ENCODE measurements at places on chromosomes 1 and 21.

DNA sequence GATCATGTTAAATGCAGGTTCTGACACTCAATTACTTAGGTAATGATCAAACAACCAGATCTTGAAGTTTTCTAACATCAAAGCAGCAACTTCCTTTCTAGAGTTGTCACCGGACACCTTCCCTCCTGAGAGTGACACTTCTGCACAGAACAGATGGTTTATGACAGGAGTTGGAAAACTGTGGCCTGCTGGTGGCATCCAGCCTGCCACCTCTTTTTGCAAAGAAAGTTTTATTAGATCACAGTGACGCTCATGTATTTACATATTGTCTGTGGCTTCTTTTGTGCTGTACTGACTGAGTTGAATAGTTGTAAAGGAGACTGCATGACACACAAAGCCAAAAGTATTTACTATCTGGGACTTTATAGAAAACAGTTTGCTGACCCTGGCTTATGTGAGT lies 28.3 kb downstream of the DDR2 start:
- no peak for DNase-seq

DNA sequence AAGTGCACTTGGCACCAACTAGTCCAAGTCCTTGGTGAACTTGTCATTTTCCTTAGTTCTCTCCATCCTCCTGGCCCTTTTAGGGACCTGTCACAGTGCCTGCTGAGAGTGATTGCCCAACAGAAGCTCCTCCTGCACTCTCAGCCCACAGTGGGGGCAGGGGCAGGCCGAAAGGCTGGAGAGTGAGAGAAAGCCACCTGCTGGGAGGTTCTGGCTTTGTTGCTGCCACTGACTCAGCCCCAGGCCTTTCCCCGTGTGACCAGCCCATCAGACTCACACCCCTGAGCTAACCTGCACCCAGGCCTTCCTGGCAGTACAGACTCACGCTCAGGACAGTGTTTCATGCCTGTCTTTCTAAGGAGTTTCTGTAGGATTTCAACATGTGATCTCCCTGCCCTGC lies 17.1 kb upstream of the PROK1 start:
- no peak for DNase-seq

- DNase-seq: no peak
These were observed 15.6 kb upstream of the FAAP20 start for GRCh38 chr1:2210084-2210653.

- no peak for DNase-seq
These were observed 117.2 kb downstream of the EPHB2 start for GRCh38 chr1:22827666-22828483.

DNA sequence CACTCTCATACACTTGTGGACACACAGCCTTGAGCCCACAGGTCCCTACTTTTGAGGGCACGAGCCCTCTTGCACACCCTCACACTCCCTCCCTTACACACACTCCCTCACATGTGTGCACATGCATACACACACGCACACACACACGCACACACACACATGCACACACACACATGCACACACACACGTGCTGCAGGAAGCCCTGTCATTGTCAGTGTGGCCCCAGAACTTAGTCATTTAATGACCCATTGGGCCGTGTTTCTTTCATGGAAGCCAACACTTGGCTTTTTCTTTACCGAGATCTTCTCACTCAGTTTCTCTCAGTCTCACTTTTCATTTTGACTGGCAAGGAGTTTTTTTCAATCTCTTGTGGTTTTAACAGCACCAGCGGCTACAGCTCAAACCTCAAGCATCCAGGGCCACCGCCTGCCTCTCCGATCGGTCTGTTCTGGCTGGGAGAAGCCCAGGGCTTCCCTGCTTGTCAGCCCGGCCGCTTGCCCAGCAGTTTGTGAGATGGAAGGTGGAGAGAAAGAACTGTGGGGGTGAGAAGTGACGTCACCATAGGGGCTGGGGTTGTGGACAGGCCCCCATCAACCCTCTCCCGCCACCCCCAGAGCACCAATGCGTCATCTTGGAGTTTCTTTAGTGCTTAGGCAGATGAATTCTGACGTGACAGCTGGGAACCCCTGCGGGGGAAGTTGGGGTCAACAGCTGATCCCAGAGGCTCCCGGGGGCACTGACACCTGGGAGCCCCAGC lies 15.8 kb upstream of the TNFRSF8 start:
- DNase-seq: no peak

GRCh38 chr1:178560871-178561376 lies 48.0 kb downstream of the TEX35 start:
- no peak for DNase-seq

DNA sequence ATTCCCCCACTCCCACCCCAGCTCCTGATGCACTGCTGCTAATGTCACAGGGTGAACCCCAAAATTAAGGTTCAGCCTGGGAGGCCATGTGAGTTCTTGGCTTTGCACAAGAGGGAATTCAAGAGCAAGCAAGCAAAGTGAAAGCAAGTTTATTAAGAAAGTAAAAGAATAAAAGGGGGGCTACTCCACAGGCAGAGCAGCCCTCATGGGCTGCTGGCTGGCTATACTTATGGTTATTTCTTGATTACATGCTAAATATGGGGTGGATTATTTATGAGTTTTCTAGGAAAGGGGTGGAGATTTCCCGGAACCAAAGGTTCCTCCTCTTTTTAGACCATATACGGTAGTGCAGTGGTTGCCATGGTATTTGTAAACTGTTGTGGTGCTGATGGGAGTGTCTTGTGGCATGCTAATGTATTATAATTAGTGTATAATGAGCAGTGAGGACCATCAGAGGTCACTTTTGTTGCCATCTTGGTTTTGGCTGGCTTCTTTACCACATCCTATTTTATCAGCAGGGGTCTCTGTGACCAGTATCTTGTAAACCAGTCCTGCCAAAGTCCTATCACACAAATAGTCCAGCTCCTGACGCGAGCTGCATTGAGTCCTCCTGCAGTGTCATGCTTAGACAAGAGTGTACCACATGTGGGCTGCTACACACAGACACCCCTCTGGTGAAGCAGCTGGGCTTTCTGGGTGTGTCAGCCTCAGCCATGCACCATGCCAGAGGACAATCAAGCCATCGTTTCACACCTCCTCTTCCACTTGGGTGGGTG lies 46.4 kb upstream of the CSF1 start:
- DNase-seq: no peak

DNA sequence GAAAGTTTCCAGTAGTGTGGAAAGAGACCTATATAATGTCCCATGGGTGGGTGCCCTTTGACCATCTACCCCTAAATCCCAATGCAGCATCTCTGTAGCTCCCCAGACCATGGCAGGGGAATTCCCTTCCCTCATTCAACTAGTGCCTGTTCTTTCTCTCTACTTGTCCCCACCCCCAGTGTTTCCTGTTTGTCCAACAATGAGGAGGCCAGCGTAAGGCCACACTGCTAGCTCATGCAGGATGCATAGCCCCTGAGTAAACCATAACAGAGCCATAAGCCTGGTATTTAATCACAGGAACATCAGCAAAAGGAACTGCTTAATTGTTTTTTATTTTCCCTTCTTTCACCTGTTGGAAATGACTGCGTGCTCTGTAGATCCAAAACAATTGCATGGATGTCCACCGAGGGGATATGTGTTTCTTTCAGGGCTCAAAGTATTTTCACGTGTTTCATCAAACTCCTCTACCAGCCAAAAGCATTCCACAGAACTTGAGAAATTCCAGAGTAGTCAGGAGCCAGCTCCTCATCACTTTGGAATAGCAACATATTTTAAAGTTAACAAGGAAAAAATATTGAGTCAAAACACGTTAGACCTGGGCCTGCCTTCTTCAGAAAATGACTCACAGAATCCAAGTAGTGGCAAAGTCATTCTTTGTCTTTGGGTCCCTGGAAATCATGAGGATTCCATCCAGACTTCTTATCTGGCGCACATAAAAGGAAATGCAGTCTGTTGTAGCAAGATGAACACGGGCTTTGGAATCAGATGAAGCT lies 162.5 kb upstream of the SGIP1 start:
- no peak for DNase-seq

GRCh38 chr1:172430128-172430454 lies 9.6 kb downstream of the C1orf105 start:
- DNase-seq: no peak

DNA sequence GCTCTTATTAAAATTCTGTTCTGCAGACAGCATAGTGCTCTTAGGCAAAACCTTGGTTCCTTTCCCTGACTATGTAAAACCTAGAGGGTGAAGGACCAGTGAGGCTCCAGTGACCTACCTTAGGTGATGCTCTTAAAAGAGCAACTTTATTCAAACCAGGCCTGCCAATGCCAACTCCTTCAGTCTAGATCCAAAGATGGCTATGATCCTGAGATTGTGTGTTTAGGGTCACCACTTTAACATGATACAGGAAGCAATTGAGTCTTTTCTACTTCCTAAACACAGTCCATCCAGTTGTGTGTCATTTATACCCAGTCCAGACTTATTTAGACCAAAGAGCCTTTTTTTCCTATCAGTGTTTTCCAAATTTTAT lies 10.8 kb downstream of the MCL1 start:
- no peak for DNase-seq

DNA sequence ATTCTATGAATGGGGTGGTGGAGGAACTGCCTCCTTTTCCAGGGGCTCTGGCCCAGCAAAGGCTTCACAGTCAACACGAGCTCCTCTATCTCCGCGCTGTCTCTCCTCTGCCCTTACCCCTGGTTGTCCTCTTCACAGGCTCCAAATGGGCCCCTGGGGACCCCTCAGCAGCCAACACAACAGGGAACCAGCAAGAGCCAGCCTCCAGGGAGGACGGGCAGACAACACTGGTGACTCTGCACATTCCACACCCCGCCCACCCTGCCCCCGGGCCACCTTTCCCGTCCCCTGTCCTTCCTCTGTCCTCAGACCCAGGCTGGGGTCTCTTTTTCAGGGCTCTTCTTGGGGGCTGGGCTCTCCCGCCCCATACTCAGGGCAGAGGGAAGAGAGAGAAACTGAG lies 17.5 kb upstream of the ETV3 start:
- no peak for DNase-seq

GRCh38 chr1:32426489-32427255 lies 32.4 kb upstream of the BSDC1 start:
- DNase-seq: no peak

DNA sequence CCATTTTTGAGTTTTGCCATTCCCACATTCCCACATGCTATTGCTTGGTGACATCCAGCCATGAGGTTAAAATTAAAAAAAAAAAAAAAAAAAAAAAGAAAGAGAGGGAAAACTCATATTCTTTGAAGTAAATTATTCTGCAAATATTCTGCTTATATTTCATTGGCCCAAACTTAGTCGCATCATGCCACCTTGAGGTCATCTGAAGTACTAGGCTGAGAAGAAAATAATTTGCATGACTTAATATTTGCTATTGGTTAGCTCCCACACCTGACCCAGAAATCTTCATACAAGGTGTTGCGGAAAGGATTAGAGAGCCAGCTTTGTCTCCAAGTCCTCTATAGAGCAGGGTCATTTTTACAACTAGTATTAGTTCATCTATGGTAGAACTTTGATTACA lies 2206.0 kb downstream of the MRPL39 start:
- DNase-seq: no peak

GRCh38 chr21:46048926-46049889 lies 48.7 kb upstream of the COL6A2 start:
- DNase-seq: no peak

DNA sequence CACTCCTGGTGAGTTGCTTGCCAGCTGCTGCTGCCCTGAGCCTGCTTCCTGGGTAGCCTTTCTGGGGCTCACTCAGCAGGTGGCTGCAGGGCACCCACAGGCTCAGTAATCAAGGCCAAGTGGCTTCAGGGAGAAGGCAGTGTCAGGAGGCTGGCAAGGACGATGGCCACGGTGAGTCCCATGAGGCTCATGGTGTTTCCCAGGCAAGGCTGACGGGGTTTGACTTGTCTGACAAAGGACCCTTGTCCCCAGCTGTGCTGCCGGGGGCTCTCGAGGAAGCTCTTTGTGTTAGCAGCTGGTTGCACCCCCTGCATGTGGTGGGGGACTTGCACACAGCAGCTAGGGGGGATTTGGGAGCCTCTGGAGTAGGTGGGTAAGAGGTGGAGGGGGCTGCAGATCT lies 190.5 kb upstream of the C1orf174 start:
- DNase-seq: no peak

- DNase-seq: no peak
These were observed 30.5 kb downstream of the KRTAP10-1 start for GRCh38 chr21:44509539-44509938.

DNA sequence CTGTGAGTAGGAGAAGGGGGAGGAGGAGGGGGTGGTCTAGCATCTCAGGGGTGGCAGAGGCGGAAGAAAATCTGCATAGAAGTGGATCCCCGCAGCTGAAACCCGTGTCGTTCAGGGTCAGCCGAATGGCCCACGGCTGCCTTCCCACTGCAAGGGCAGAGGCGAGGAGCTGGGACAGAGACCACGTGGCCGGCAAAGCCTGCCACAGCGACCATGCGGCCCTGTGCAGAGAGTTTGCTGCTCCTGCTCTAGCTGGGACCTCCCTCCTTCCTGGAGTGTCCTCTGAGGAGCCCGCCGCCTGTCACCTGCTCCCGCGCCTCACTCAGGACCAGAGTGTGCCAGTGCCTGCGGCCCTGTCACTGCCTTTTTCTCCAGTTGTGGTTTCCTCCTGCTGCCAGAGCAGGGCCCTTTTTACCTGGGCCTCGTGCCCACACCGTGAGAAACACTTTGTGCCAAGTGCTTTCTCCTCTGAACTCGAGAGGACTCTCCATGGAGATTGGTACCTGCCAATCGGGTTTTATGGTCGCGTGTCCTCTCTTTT lies 5.4 kb upstream of the TRPM2 start:
- DNase-seq: no peak

GRCh38 chr1:64290420-64290819 lies 87.0 kb downstream of the UBE2U start:
- no peak for DNase-seq

GRCh38 chr1:206753141-206753540 lies 17.4 kb upstream of the IL19 start:
- no peak for DNase-seq

DNA sequence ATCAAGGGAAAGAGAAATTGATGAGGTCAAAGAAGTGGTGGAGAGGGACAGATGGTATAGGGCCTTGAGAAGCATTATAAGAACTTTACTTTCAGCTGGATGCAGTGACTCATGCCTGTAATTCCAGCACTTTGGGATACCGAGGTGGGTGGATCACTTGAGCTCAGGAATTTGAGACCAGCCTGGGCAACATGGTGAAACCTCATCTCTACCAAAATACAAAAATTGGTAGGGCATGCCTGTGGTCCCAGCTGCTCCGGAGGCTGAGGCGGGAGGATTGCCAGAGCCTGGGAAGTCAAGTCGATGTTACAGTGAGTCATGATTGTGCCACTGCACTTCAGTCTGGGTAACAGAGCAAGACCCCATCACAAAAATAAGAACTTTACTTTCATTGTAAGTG lies 5.7 kb downstream of the TMEM50A start:
- no peak for DNase-seq

- peak; percentile 51 for DNase-seq
These were observed 4.0 kb downstream of the SHISAL2A start for GRCh38 chr1:52636721-52637695.

GRCh38 chr1:204744107-204744779 lies 58.7 kb upstream of the LRRN2 start:
- DNase-seq: no peak

GRCh38 chr1:99685516-99686180 lies 39.7 kb downstream of the PALMD start:
- DNase-seq: peak; percentile 11

DNA sequence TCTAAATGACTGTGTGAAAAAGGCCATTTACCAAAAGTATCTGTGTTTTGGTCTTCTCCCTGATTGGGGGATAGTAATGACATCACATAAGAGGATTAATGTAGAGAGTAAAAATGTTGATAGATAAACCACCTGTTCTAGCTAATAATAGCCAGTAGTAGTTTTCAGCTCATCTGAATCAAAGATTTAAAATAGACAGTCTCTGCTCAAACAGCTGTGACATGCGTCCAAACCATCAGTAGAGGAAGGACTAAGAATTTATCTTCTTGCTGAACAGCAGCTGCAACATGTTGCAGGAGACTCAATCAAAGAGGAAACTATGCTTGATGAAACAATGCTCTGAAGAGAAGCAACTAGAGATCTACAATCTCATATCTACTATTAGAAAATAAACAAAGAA lies 21.4 kb downstream of the TMPRSS15 start:
- no peak for DNase-seq
